ENCODE measurements at places on chromosomes 7 and 10.

DNA sequence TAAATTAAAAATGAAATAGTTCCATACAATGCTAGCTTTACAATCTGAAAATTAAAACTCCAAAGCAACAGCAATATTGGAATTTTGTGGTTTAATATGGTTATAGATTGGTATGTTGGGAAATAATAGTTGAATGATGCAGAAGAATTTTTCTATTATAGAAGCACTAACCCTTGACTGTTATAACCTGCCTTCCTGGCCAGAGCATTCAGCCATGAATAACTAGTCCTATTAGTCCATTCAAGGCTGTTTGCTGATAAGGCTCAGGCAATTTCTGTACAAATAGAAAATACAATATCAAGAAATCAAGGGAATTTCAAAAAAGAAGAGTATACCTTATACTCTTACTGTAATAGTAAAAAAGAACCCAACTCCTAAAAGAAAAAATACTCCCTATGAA lies 101.6 kb upstream of the SP4 start:
- DNase-seq: no peak

GRCh38 chr7:31027161-31027965 lies 24.7 kb upstream of the ADCYAP1R1 start:
- DNase-seq: no peak

GRCh38 chr10:33390046-33390445 lies 55.6 kb upstream of the NRP1 start:
- DNase-seq: no peak

- DNase-seq: no peak
Observed at GRCh38 chr7:71334541-71334940, 202.6 kb downstream of the GALNT17 start.

- no peak for DNase-seq
Observed at GRCh38 chr10:18635995-18636394, 15.4 kb downstream of the NSUN6 start.

- no peak for DNase-seq
Observed at GRCh38 chr7:149729586-149729982, 43.8 kb downstream of the ZNF467 start.

- peak; percentile 6 for DNase-seq
Observed at GRCh38 chr7:130009848-130010688, 41.1 kb downstream of the ZC3HC1 start.

GRCh38 chr7:123795917-123796316 lies 47.1 kb upstream of the WASL start:
- DNase-seq: no peak

GRCh38 chr7:139641337-139641992 lies 118.0 kb downstream of the CLEC2L start:
- DNase-seq: no peak

DNA sequence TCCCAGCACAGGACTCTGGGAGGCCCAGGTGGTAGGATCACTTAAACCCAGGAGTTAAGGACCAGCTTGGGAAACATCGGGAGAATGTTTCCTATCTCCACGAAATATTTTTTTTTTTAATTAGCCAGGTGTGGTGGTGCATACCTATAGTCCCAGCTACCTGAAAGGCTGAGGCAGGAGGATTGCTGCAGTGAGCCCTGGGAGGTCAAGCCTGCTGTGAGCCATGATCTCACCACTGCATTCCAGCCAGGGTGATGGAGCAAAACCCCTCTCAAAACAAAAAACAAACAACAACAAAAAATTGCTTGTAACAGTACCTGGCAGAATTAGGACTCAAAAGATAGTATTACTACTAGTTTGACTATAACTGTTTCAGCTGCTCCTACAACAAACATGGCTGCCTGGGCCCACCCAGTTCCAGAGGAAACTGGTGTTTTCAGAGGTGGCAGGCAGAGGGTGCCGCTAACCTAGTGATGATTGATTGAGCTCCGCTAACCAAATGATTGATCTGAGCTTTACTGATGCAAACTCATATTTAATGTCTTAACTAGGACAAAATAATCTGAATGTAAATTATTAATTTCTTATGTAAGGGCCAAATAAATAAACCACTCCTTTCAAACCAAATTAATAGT lies 57.0 kb downstream of the AP3M1 start:
- no peak for DNase-seq

DNA sequence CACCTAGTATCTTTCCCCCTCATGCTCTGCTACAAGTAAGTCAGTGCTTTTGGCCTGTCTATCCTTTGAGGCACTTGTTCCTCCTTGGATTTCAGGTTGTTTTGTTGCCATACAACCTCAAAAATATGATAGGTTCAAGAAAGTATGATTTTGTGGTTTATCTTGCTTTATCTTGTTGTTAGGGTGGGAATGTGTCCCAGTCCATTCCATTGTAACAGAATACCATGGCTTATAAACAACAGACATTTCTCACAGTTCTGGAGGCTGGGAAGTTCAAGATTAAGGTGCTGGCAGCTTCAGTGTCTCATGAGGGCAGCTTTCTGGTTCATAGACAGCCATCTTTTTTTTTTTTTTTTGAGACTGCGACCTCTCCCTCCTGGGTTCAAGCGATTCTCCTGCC lies 72.1 kb downstream of the TMEM270 start:
- no peak for DNase-seq

- no peak for DNase-seq
Observed at GRCh38 chr7:98456866-98457265, 56.0 kb upstream of the BAIAP2L1 start.
